ENCODE measurements at places on chromosomes 12 and 14.
A peak's percentile ranks its signal among the peaks of the same experiment; 100 is the strongest.

- no peaks in the 10 kb centered on the region for H3K4me1 ChIP-seq
- H3K36me3 ChIP-seq, result no peaks in the 10 kb centered on the region
- H3K4me3 ChIP-seq, result no peak overlapping the region
Observed at GRCh38 chr14:29712601-29713000, 215.0 kb downstream of the PRKD1 start.

- H3K36me3 ChIP-seq, result no peaks in the 10 kb centered on the region
- no peaks in the 10 kb centered on the region for H3K4me1 ChIP-seq
- H3K27ac ChIP-seq, result no peak overlapping the region
- DNase-seq, result no peak
Observed at GRCh38 chr14:83632375-83632774, 1897.6 kb upstream of the FLRT2 start.

DNA sequence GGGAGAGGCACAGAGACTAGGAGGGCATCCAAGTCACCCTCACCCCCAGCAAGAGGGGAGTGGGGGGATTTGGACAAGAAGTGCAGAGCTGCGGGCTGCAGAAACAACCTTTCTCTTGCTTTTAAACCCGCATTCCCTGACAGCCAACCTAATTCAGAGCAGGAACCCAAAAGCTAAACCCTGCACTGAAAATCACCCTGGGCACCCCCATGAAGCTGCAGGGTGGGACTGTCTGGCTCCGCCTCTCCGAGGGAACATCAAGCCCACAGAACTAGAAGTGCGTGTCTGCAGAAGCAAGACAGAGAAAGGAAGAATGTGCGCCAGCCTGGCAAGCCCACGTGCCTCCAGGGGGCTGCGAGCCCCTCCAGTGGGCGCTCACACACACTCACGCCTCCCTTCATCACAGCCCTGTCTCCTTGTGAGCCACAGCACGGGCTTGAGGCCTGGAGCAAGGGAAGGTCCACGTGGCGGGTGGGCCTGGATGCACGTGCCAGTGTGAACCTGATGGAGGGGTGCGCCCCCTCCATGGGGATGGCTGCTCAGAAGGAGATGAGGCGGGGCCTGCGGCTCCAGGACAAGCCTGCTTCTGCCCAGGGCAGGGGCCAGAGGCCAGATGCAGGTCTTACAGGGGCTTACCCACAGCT is 27.8 kb upstream of the PNMA1 start:
- peak overlapping the region; percentile 87 for H3K4me3 ChIP-seq
- no peaks in the 10 kb centered on the region for H3K27me3 ChIP-seq
- DNase-seq, result peak; percentile 78
- peak overlapping the region; percentile 99 for H3K27ac ChIP-seq

DNA sequence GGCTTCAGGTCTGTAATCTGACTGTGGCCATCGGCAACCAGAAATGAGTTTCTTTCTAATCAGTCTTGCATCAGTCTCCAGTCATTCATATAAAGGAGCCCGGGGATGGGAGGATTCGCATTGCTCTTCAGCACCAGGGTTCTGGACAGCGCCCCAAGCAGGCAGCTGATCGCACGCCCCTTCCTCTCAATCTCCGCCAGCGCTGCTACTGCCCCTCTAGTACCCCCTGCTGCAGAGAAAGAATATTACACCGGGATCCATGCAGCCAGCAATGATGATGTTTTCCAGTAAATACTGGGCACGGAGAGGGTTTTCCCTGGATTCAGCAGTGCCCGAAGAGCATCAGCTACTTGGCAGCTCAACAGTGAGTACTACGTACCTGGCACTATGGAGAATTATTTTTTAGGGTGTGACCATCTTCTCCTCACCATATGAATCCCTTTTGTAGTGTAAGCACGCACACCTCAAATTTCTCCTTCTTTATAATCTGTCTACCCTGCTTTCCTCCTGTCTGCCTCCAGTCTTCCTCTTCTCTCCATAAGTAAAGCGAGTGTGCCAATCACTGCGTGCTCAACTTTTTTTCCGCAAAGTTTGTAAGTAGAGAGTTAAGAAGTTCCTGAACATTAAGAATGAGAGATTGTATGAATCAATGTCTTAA is at the start of gene TPH2:
Gene TPH2 (plus strand): TSS at position 118 of the 658 bp plus-strand sequence. CDS start 142 bp downstream, at position 260.
- peak; percentile 60 for DNase-seq
- H3K4me1 ChIP-seq, result no peaks in the 10 kb centered on the region
- H3K4me3 ChIP-seq, result no peak within 1 kb of the TSS

GRCh38 chr12:68225576-68226476 is at the start of gene IL26:
Gene IL26, minus strand, starts transcription at chr12:68225810. Its CDS starts 54 bp downstream, at chr12:68225756.
- peaks cover 7% of the 10 kb centered on the region for H3K27me3 ChIP-seq
- no peak for DNase-seq
- H3K36me3 ChIP-seq, result no peaks in the 10 kb centered on the region
- no peak within 1 kb of the TSS for H3K27ac ChIP-seq
- H3K4me3 ChIP-seq, result no peak within 1 kb of the TSS

All from activated CD8-positive, alpha-beta T cell treated with anti-CD3 and anti-CD28 coated beads, Interleukin-2, amount 10 ng/mL, durations not matched to agents 7 days and 5 days (primary cell).